ENCODE measurements at places on chromosomes 12 and 14.

DNA sequence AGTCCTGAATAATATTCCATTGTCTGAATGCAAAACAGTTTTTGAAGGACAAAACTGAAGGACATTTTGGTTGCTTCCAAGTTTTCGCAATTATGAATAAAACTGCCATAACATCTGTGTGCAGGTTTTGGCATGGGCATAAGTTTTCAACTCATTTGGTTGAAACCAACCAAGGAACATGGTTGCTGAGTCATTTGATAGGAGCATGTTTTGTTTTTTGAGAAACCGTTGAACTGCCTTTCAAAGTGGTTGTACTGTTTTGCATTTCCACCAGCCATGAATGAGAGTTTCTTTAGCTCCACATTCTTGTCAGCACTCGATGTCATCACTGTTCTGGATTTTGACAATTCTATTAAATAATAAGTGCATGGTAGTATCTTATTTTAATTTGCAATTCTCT lies 23.0 kb upstream of the GSG1 start:
- no peak for DNase-seq

GRCh38 chr12:106301241-106301610 lies 1.3 kb upstream of the TCP11L2 start:
- DNase-seq = no peak

DNA sequence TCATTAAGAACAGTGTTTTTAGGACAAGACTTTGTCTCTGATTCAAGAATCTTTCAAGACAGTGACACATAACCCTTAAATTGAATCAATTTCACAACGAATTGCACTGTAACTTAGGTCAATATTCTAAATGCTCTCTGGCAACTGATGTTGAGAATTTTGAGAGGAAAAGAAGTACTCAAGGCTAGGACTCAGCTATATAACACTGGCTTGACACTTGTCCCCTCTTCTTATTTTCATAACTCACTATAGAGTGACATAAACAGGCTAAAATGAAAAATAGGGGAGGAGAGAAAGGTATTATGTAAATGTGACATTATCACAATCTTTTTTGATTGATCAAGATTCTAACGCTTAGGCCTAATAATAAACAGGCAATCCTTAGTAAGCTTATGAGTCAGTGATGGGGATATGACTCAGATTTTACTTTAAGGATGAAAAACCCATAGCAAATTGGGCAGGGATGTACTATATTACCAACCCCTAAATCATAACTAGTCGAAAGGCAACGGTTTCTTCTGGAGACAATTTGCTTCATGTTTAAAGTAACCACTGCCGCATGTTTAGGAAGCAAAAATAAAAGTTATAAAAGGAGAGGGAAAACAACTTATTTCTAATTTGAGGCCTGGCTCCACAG lies 10.9 kb downstream of the BTG1 start:
- DNase-seq = no peak

- DNase-seq = peak; percentile 54
Measured at GRCh38 chr12:63319936-63320633, 169.1 kb upstream of the AVPR1A start.

DNA sequence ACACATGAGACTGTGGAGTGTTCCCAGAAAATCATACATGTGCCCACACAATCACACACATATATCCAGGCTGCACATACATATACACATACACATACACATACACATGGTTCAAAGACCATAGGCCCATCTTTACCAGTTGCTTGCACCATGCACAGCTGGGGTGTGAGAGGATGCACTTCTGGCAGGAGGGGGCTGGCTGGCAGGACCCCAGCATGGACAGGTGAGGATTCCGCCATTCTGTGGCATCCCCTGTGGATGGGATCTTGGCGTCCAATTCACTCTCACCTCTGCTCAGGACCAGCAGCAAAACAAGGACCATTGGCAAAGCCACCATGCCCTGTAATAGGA lies 7.0 kb downstream of the ITGB7 start:
- no peak for DNase-seq

GRCh38 chr14:38828183-38828827 lies 274.7 kb downstream of the SEC23A start:
- DNase-seq = no peak

DNA sequence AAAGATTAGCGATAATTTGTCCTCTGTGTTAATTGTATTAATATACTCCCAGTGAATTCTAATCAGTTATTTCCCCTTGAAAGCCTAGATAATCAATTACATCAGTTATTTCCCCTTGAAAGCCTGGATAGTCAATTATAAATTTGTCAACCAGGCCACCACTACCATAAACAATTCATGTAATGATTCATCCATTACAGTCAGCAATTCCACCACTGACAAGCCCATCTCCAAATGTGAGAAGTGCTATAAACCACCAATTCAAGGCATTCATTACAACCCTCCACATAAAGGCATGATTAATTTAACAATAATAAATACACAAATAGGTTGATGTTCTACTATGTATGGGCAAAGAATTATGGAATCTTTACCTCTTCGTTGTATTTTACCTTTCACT lies 40.9 kb downstream of the INTS13 start:
- DNase-seq = no peak

DNA sequence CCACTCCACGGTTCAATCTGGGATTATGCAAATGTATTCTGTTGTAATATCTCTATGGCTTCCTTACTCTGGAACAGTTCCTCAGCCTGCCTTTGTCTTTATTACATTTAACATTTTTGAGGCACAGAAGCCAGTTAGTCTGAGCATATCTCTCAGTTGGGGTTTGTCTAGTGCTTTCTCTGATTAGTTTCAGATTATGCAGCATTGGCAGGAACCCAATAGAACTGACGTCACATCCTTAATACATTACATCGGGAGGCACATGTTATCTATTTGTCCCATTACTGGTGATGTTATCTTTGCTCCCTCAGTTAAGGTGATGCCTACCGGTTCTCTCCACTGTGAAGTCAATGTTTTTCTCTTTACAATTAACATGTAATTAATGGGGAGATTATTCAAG lies 62.4 kb downstream of the PPM1A start:
- DNase-seq = peak; percentile 41

- DNase-seq = no peak
Measured at GRCh38 chr12:44708218-44708617, 167.9 kb downstream of the NELL2 start.

Data from COLO829 (cell line).